ENCODE measurements at places on chromosomes 4 and X.

DNA sequence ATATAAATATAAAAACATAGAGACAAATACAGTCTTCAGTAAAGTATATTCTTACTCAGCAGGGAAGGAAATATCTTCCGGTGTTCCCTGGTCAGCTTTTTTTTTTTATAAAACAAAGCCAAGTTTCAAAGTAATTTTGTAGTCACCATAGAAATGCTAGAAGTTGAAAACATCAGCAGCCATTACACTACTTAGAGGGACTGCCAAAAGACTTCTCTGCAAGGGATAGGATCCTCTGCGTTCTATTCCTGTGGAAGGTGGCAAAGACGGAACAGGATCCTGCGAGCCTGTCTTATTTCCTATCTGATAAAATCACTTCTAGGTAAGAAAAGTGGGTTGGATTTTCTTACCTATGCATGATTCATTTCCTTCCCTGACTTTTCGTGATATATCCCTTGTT, 19.4 kb downstream of the CLDN22 start:
- no peak for DNase-seq

DNA sequence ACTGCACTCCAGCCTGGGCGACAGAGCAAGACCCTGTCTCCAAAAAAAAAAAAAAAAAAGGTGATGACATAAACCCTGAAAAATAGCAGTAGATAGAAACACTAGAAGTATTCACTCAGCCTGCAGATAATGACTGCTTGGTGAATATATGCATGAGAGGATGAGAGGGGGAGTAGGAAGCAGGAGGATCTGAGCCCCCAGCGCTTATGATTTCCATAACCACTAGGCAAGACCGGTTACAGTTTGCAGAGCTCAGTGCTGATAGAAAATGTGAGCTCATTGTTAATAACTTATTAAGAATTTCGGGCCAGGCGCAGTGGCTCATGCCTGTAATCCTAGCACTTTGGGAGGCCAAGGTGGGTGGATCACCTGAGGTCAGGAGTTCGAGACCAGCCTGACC, 40.8 kb upstream of the SLC34A2 start:
- no peak for DNase-seq

DNA sequence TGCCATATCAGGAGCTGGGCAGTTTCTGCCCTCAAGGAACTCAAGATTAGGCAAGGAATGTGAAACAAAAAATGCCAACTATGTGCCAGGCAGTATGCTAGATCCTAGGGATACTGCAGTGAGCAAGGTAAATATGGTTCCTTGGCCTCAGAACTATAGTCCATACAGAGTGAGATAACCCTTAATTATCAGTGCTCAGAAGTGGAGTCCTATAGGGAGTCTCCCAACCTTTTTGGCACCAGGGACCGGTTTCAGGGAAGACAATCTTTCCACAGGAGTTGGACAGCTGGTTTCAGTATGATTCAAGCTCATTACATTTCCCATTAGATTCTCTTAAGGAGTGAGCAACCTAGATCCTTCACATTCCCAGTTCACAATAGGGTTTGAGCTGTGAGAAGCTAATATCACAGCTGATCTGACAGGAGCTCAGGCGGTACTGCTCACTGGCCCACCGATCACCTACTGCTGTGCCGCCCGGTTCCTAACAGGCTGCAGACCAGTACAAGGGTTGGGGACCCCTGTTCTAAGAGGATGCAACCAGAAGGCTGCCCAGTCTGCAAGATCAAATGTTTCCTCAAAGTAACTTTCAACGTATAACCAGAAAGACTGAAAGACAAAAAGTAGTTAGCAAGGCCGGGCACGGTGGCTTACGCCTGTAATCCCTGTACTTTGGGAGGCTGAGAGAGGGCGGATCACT, 1.7 kb upstream of the SRP72 start:
- DNase-seq: peak; percentile 12

DNA sequence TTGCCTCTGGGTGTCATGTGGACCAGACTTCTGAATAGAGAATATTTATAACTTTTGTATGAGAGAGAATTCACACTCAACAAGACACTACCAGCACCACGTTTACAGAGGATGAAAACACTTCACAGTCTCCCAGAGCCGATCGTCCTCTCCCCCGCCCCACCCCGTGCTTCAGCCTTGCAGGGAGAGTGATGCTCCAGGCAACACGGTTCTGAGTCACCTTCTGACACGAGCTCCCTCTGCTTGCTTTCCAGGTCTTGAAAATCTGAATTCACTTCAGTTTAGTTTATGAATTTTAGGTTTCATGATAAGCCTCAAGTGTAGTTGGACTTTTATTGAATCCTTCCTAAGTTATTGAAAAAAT, 59.8 kb downstream of the CPLX1 start:
- DNase-seq: no peak

- DNase-seq: no peak
Observed at GRCh38 chrX:107047622-107048021, 47.6 kb upstream of the MORC4 start.
